T-helper 17 cell (primary cell): ENCODE measurements at places on chromosomes 7 and 10.

DNA sequence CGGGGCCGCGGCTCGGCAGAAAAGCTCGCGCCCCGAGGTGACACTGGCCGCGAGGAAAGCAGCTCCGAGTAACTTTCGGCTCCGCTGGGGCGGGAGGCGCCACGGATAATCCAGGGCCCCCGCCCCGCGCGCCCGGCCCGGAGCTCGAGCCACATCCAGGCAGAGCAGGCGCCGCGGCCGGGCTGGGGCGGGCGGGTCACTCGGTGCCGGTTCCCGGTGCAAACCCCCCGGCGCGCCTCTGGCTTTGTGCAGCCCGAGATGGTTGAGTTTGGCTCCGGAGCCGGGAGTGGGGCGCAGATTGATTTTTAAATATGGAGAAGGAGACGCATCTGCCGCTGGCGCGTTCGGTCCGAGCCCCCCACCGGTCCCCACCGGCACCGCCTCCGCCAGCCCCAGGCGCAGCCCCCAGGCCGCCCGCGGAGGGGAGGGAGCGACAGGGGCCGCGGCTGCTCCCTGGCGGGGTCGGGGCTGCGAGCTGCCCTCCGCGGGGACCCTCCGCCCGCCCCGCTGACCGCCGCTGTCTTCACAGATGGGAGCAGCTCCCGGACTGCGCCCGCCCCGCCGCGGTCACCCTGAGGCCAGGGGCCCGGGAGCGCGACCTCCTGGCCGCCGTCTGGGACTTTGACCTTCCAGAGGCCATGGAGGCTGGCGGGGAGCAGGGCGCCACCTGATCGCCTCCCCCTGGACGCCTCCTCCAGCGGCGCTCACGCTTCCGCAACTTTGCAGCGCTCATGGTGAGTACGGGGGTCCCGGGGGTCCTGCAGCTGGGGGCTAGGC, 643 bp downstream of the ADGRA1 start:
- DNase-seq, result no peak
- H3K4me1 ChIP-seq, result no peaks in the 10 kb centered on the region
- peaks cover 18% of the 10 kb centered on the region for H3K27me3 ChIP-seq
- H3K4me3 ChIP-seq, result no peak overlapping the region
- H3K27ac ChIP-seq, result no peak overlapping the region

GRCh38 chr7:91835826-91836368, 44.6 kb downstream of the MTERF1 start:
- H3K36me3 ChIP-seq, result no peaks in the 10 kb centered on the region
- no peak for DNase-seq
- no peak overlapping the region for H3K27ac ChIP-seq
- peaks cover 4% of the 10 kb centered on the region for H3K4me1 ChIP-seq

DNA sequence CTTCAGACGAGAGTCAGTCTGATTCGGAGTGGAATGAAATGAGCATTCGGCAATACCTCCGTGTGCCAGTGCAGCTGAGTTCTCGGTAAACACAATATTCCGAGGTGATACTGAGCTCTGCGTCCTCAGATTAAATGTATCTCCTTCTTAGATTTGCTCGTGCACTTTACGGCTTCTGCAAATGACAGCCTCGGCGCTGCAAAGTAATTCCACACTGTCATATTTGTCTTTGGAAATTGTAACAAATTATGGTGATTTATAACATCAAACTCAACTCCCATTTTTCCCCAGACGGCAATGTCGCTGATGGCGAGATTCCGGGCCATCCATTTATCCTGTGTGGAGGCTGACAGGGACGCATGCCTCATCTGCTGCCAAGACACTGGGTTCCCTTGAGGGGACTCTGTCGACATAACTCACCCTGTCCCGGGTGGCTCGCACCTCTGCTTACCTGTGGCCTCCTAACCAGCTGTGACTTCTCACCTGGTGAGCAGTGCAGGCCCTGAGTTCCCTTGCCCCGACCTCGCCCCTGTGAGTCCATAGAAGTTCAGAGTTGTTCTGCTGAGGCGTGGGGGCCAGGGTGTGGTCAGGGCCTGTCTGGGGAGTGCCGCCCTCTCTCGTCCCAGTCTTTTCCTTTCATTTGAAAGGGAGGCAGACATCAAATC, 201.9 kb downstream of the ADARB2 start:
- H3K36me3 ChIP-seq, result no peaks in the 10 kb centered on the region
- H3K27me3 ChIP-seq, result peaks cover 19% of the 10 kb centered on the region
- H3K4me1 ChIP-seq, result peaks cover 2% of the 10 kb centered on the region
- DNase-seq, result no peak

GRCh38 chr7:159015454-159016410, 128.9 kb downstream of the VIPR2 start:
- H3K4me1 ChIP-seq, result peaks cover 8% of the 10 kb centered on the region
- no peak for DNase-seq
- no peak overlapping the region for H3K4me3 ChIP-seq
- no peaks in the 10 kb centered on the region for H3K36me3 ChIP-seq
- H3K27ac ChIP-seq, result no peak overlapping the region

DNA sequence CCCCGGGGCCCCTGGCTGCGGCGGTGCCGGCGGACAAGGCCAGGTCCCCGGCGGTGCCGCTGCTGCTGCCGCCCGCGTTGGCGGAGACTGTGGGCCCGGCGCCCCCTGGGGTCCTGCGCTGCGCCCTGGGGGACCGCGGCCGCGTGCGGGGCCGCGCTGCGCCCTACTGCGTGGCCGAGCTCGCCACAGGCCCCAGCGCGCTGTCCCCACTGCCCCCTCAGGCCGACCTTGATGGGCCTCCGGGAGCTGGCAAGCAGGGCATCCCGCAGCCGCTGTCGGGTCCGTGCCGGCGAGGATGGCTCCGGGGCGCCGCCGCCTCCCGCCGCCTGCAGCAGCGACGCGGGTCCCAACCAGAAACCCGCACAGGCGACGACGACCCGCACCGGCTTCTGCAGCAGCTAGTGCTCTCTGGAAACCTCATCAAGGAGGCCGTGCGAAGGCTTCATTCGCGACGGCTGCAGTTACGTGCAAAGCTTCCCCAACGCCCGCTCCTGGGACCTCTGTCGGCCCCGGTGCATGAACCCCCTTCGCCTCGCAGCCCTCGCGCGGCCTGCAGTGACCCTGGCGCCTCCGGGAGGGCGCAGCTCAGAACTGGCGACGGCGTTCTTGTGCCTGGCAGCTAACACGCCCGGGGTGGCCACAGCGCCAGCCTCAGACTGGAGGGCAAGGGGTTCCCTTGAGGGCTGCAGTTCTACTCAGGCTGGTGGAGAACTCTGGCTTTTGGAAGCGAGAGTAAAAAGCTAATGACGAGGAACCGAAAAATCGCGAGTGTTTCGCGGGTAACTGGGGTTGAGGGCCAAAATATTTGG, 804 bp downstream of the FRAT1 start:
- peak overlapping the region; percentile 95 for H3K27ac ChIP-seq
- DNase-seq, result peak; percentile 50
- peak overlapping the region; percentile 93 for H3K4me3 ChIP-seq
- no peaks in the 10 kb centered on the region for H3K27me3 ChIP-seq

GRCh38 chr7:121123032-121123431, 134.5 kb downstream of the CPED1 start:
- H3K4me1 ChIP-seq, result no peaks in the 10 kb centered on the region
- H3K27me3 ChIP-seq, result peaks cover 19% of the 10 kb centered on the region
- no peaks in the 10 kb centered on the region for H3K36me3 ChIP-seq
- H3K27ac ChIP-seq, result no peak overlapping the region

- no peak overlapping the region for H3K27ac ChIP-seq
- no peak for DNase-seq
- H3K36me3 ChIP-seq, result no peaks in the 10 kb centered on the region
- H3K4me3 ChIP-seq, result no peak overlapping the region
- H3K4me1 ChIP-seq, result no peaks in the 10 kb centered on the region
These were observed 187.5 kb downstream of the KIAA1217 start for GRCh38 chr10:24396396-24396795.
